ENCODE measurements at places on chromosomes 5 and 9.

- H3K27ac ChIP-seq, result no peak overlapping the region
- no peaks in the 10 kb centered on the region for H3K27me3 ChIP-seq
- H3K4me1 ChIP-seq, result peaks cover 39% of the 10 kb centered on the region
- H3K4me3 ChIP-seq, result no peak overlapping the region
These were observed 23.3 kb upstream of the EEIG1 start for GRCh38 chr9:128003966-128004604.

- H3K27me3 ChIP-seq, result peaks cover 62% of the 10 kb centered on the region
- no peak for DNase-seq
- H3K36me3 ChIP-seq, result no peaks in the 10 kb centered on the region
- peaks cover 11% of the 10 kb centered on the region for H3K4me1 ChIP-seq
- no peak within 1 kb of the TSS for H3K4me3 ChIP-seq
These were observed at the start of gene SPARC for GRCh38 chr5:151686674-151687407. TSS of gene SPARC (minus strand) at chr5:151686915. CDS start at chr5:151676188, 10,727 bp downstream.

DNA sequence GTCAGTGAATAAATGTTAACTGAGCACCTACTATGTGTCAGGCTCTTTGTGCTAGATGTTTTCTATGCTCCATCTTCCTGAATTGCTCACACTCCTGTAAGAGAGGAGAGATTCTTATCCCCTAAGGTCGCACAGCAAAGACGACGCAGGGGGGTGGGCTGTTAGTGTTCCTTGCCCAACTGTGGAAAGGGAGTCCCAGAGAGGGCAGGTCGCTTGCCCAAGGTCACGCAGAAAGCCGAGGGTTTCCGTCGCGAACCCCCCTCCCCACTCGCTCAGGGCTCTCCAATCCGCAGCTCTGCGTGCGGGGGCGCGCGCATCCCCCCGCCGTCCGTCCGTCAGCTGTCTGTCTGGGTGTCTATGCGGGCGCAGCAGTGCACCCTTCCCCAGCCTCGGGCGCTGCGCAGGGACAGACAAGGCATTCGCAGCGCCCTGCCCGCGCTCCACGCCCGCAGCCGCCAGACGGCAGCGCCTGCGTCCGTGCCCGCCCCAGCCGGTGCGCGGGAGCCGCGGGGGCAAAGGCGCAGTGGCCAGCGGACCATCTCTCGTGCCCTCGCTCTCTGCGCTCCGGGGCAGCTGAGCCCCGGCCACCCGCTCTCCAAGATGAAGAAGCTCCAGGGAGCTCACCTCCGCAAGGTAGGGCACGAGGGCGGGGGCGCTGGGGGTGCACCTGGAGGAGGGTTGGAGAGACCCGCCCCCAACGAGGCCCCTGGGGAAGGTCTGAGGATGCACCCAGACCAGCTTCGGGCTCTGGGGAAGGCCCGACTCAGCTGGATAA, at the start of gene SLC6A7:
TSS of gene SLC6A7 (plus strand) at position 335 of the 775 bp plus-strand sequence. CDS start at position 601, 266 bp downstream.
- no peaks in the 10 kb centered on the region for H3K36me3 ChIP-seq
- no peaks in the 10 kb centered on the region for H3K4me1 ChIP-seq
- no peak for DNase-seq
- peaks cover 59% of the 10 kb centered on the region for H3K27me3 ChIP-seq
- H3K27ac ChIP-seq, result no peak within 1 kb of the TSS
- H3K4me3 ChIP-seq, result no peak within 1 kb of the TSS

DNA sequence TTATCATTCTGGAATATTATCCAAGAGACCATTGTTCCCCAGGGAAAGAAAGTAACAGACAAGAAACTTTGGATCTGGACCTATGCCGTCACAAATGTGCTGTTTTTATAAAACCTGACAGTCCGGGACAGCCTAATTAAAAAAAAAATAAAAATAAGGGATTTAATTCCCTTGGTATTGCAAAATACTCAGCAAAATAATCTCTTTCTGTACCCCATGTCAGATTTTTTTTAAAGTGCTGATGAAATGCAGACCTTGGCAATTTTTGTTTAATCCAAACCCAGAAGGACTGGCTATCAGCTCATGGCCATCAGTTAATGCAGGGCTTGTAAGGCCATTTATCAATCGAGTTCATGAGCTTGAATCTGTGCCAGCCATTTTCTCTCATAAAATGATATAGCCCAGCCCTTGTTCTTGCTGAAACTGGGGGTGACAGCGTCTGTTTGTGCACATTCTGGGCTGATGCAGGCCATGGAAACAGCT, 162.7 kb upstream of the S1PR3 start:
- H3K36me3 ChIP-seq, result no peaks in the 10 kb centered on the region
- H3K4me3 ChIP-seq, result no peak overlapping the region
- no peak for DNase-seq
- peaks cover 79% of the 10 kb centered on the region for H3K27me3 ChIP-seq
- no peak overlapping the region for H3K27ac ChIP-seq

- peaks cover 82% of the 10 kb centered on the region for H3K27me3 ChIP-seq
- peaks cover 14% of the 10 kb centered on the region for H3K4me1 ChIP-seq
- H3K36me3 ChIP-seq, result no peaks in the 10 kb centered on the region
- no peak overlapping the region for H3K27ac ChIP-seq
These were observed 1.5 kb downstream of the GGTA1 start for GRCh38 chr9:121498150-121498486.

DNA sequence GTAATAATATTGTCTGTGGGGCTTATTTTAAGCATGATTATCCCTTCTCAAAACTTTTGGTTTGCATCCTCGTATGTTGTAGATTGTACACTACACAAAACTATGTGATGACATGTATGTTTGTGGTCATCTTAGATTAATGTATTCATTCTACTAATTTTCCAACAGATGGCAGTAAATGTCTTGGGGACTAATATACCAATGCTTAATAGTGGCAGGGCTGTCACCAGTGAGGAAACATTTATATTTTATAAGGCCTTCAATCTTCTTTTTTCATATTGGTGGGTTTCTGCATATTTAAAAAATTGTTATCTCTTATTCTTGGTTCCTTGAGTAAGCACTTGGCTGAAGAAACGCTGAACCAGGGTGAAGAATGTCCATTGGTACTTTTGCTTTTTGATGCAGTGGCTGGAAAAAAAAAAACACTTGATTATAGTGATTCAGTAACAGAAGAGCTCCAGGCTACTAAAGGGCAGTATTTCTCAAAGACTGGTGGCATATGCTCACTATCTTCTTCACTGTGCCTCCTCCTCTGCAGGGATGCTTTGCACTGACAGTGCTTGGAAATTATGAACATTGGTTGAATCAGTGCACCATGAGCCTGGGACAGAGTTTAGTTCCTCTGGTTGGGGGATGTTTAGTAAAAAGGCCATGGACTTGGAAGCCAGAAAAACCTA, 530.3 kb downstream of the RASEF start:
- H3K27ac ChIP-seq, result no peak overlapping the region
- no peaks in the 10 kb centered on the region for H3K4me1 ChIP-seq
- H3K4me3 ChIP-seq, result no peak overlapping the region

DNA sequence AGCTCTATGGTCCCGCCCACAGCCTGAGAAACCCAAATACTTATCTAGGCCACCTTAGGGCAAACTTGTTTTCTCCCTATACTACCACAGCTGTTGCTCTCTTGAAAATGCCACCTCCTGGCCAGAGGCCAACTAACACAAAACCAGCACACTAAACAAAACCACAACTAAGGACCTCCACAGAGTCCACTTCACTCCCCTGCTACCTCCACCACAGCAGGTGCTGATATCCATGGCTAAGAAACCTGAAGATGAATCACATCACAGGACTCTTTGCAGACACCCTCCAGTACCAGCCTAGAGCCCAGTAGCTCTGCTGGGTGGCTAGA, 108.4 kb downstream of the ALDH1A1 start:
- H3K27ac ChIP-seq, result no peak overlapping the region
- DNase-seq, result no peak
- no peaks in the 10 kb centered on the region for H3K27me3 ChIP-seq
- H3K4me3 ChIP-seq, result no peak overlapping the region
- no peaks in the 10 kb centered on the region for H3K4me1 ChIP-seq

DNA sequence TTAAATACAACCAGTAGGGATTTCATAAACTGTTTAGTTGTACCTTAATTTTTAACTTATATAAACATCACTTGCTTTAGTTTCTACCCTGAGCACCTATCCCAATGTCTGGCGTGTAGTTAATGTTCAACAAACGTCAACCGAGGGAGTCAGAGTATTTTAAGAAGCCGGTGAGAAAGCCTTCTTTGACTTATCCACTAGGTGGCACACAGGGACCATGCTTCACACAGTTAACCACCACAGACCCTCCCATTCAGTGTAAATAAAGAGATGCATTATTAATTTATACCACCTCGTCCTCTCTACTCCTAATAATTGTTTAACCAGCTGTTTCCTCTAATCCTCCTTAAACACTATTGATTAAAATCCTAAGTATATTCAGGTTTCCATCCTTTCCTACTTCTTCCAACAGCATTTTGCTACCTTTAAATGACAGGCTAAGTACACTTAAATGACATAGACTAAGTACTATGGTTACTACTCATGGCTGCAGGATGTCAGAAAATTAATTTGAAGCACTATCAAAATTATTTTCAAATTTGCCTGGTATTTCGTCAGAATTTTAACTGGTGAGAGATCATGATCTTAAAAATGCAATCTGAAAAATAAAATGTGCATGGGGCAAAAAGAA, 2.3 kb downstream of the HAPLN1 start:
- no peak for DNase-seq
- H3K27me3 ChIP-seq, result peaks cover 64% of the 10 kb centered on the region
- H3K4me3 ChIP-seq, result no peak overlapping the region
- no peak overlapping the region for H3K27ac ChIP-seq
- H3K36me3 ChIP-seq, result no peaks in the 10 kb centered on the region
- peaks cover 7% of the 10 kb centered on the region for H3K4me1 ChIP-seq

GRCh38 chr9:26562338-26562737, 330.3 kb downstream of the CAAP1 start:
- H3K27me3 ChIP-seq, result no peaks in the 10 kb centered on the region
- H3K27ac ChIP-seq, result no peak overlapping the region
- no peak for DNase-seq
- no peak overlapping the region for H3K4me3 ChIP-seq
- no peaks in the 10 kb centered on the region for H3K4me1 ChIP-seq

DNA sequence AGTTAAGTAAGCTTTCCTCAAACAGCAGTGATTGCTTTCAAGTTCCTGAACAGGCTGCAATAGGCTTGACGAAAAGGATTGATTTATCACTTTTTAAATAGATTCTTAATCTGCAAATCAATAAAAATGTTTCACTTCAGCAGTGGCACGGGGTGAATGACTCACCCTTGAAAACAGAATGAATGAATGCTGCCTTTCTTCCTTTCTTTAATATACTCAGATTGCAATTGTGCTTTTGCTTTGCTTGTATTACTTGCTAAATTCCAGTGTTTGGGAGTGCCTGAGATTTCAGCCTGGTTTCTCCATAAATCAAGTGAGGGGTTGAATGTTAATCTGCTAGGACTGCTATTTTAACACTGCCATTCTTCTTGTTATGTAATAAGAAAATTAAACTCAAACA, 1293.8 kb downstream of the PTPRD start:
- no peak for DNase-seq
- H3K36me3 ChIP-seq, result no peaks in the 10 kb centered on the region
- no peaks in the 10 kb centered on the region for H3K4me1 ChIP-seq
- no peaks in the 10 kb centered on the region for H3K27me3 ChIP-seq
- no peak overlapping the region for H3K27ac ChIP-seq

GRCh38 chr5:42005561-42006153, 80.6 kb downstream of the FBXO4 start:
- no peaks in the 10 kb centered on the region for H3K4me1 ChIP-seq
- no peak for DNase-seq
- H3K27me3 ChIP-seq, result peaks cover 27% of the 10 kb centered on the region
- no peaks in the 10 kb centered on the region for H3K36me3 ChIP-seq
- H3K27ac ChIP-seq, result no peak overlapping the region

DNA sequence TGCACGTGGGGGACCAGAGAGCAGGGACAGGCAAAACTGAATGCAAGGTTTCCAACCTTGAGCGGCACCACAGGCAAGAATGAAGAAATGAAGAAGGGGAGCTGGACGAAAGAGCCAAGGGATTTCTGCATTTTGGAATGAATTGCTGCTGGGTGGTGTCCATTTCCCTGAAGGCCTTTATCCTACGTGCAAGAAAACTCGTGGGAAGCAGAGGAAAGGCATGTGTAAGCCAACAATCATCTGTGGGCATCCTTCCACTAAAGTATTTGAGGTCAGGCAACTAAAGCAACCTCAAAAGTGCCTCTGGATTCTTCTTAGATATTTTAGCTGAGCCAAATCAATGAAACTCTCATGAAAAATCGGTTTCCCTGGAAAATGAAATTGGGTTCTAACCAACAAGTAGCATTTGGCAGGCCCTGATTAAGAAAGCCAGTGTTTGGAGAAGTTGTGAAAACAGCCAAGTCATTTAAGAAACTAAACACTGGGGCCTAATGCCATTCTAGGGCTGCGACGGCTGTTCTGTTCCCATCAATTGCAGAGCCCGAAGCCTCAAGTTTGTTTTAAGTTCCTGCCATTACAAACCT, 4.7 kb upstream of the TGFBI start:
- DNase-seq, result no peak
- H3K4me1 ChIP-seq, result peaks cover 5% of the 10 kb centered on the region
- H3K36me3 ChIP-seq, result no peaks in the 10 kb centered on the region
- H3K4me3 ChIP-seq, result no peak overlapping the region

- H3K4me3 ChIP-seq, result no peak overlapping the region
- DNase-seq, result no peak
- H3K27me3 ChIP-seq, result no peaks in the 10 kb centered on the region
- no peaks in the 10 kb centered on the region for H3K4me1 ChIP-seq
These were observed 214.9 kb downstream of the TMEM167A start for GRCh38 chr5:82862261-82862660.

DNA sequence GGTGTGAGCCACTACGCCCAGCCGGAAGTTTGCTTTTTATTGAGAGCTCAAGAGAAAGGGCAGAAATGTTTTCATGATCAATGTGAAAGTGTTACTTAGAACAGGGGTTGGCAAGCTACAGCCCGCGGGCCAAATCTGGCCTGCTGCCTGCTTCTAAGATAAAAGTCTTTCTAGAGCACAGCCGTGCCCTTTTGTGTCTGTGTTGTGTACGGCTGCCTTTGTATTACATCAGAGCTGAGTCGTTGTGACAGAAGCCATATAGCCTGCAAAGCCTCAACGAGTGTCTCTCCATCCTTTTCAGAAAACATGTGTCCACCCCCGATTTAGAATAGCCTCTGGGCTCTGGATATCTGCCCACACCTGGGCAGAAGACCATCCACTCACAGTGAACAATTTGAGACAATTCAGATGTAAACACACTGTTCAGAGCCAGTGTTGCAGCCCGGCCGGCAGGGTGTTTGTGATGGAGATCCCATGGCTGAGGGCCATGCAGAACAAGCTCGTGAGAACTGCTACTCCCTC, 28.8 kb downstream of the AK8 start:
- DNase-seq, result no peak
- H3K4me1 ChIP-seq, result peaks cover 8% of the 10 kb centered on the region
- peaks cover 11% of the 10 kb centered on the region for H3K27me3 ChIP-seq
- no peak overlapping the region for H3K27ac ChIP-seq

- no peaks in the 10 kb centered on the region for H3K4me1 ChIP-seq
- no peaks in the 10 kb centered on the region for H3K36me3 ChIP-seq
- no peak for DNase-seq
- no peak overlapping the region for H3K27ac ChIP-seq
- H3K27me3 ChIP-seq, result no peaks in the 10 kb centered on the region
These were observed 487.4 kb downstream of the IRX1 start for GRCh38 chr5:4082966-4083564.

- H3K27ac ChIP-seq, result no peak overlapping the region
- no peak for DNase-seq
- peaks cover 3% of the 10 kb centered on the region for H3K36me3 ChIP-seq
These were observed 88.3 kb downstream of the PHF2 start for GRCh38 chr9:93664549-93665120.
